Activated CD4-positive, alpha-beta T cell treated with anti-CD3 and anti-CD28 coated beads, Interleukin-2, amount 10 ng/mL, durations not matched to agents 24 days and 14 days (primary cell): ENCODE measurements at places on chromosomes 7 and 10. TPM values are rescaled to one million over a fixed set of nuclear protein-coding genes. Genes with fewer than 3 reads are reported as not detected.

NKX2-3 gene
- not detected in 2 replicates for total RNA-seq

- H3K27ac ChIP-seq = no peak overlapping the region
- H3K36me3 ChIP-seq = peaks cover 6% of the 10 kb centered on the region
- peaks cover 54% of the 10 kb centered on the region for H3K27me3 ChIP-seq
- no peak overlapping the region for H3K4me3 ChIP-seq
Observed at GRCh38 chr10:129968853-129969183, 4.7 kb upstream of the EBF3 start.

CLDN4 gene
- total RNA-seq = not detected in 2 replicates

- no peaks in the 10 kb centered on the region for H3K36me3 ChIP-seq
- no peak overlapping the region for H3K27ac ChIP-seq
- H3K4me3 ChIP-seq = no peak overlapping the region
- no peak for DNase-seq
- H3K4me1 ChIP-seq = peaks cover 4% of the 10 kb centered on the region
Observed at GRCh38 chr7:1197997-1198625, 34.6 kb upstream of the UNCX start.

GRCh38 chr10:17229967-17230682 is 2.1 kb downstream of the VIM start:
- DNase-seq = peak; percentile 97
- H3K27ac ChIP-seq = peak overlapping the region; percentile 95
- no peaks in the 10 kb centered on the region for H3K27me3 ChIP-seq
- peaks cover 55% of the 10 kb centered on the region for H3K4me1 ChIP-seq
- H3K4me3 ChIP-seq = peak overlapping the region; percentile 96
- peaks cover 46% of the 10 kb centered on the region for H3K36me3 ChIP-seq

DNA sequence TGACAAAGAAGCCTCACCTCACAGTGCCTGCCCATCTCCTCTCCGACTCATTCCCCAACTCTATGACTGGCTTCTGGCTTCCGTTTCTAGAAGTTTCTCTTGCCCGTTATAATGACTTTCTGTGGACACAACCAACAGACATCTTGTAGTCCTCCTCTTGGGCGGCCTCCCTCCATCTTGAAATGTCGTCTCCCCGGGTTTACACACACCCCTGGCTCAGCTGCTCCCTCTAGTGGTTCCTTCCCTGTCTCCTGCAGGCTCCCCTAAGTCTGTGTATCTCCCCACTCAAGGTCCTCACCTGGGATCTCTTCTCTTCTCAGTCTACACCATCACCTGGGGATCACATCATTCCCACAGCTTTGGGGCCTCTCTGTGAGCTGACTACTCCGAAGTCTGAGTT is 123.4 kb upstream of the NEBL start:
- no peak overlapping the region for H3K4me3 ChIP-seq
- no peaks in the 10 kb centered on the region for H3K4me1 ChIP-seq
- H3K27ac ChIP-seq = no peak overlapping the region

CALML3 gene
- not detected in 2 replicates for total RNA-seq

C7orf57 gene
- 0.14 TPM in 2 replicates for total RNA-seq

GRCh38 chr7:136034132-136034531 is 57.0 kb upstream of the MTPN start:
- H3K4me3 ChIP-seq = no peak overlapping the region
- H3K27me3 ChIP-seq = no peaks in the 10 kb centered on the region
- no peak for DNase-seq
- H3K4me1 ChIP-seq = peaks cover 13% of the 10 kb centered on the region

DNA sequence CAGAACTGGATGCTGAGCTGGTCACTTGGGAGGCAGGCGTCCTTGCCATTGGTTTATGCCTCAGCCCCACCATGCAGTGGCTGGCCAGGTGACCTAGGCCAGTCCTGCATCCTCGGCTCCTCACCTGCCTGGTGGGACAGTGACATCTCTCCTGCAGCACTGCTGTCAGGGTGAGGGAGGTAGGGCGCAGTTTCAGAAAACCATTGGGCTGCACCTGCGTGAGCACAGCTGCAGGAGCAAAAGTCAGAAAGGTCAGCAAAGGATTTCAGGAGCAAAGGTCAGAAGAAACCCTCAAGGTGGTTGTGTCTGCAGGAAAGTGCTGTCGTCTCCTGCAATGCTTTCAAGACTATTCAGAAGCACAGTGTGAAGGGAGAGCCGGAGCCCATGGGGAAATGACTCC is 48.1 kb downstream of the EGFR start:
- H3K4me1 ChIP-seq = peaks cover 2% of the 10 kb centered on the region
- H3K4me3 ChIP-seq = no peak overlapping the region
- peaks cover 25% of the 10 kb centered on the region for H3K27me3 ChIP-seq
- no peak overlapping the region for H3K27ac ChIP-seq
- DNase-seq = no peak
